ENCODE measurements at places on chromosomes 13 and 19. TPM values are rescaled to one million over a fixed set of nuclear protein-coding genes. Genes with fewer than 3 reads are reported as not detected.

TMEM59L gene
- total RNA-seq = 1.2 TPM

PLK5 gene
- not detected for total RNA-seq

CYP4F2 gene
- 3.8 TPM for total RNA-seq

ZNF441 gene
- 3.3 TPM for total RNA-seq

- no peak for DNase-seq
Measured at GRCh38 chr19:55258476-55258827, 365 bp downstream of the PPP6R1 start.

- no peak for DNase-seq
Measured at GRCh38 chr19:37932985-37933936, 26.3 kb downstream of the SIPA1L3 start.

DNA sequence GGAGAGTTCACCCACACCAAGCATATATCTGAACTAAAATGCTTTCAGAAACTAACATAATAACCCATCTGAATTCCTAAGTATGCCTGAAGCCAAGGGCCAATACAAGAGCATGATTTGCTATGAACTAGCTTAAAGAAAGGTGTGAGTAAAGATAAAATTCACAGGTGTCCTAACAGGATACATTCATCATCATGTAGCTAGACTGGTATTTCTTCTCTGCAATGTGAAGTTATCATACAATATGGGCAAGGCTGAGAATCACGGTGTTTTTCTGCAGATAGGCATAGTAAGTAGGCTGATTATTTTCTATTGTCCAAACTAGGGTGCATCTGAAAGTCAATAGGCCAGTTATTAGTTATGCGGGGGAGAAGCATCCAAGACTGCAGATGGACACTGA is 63.1 kb downstream of the STK24 start:
- no peak for DNase-seq

DNA sequence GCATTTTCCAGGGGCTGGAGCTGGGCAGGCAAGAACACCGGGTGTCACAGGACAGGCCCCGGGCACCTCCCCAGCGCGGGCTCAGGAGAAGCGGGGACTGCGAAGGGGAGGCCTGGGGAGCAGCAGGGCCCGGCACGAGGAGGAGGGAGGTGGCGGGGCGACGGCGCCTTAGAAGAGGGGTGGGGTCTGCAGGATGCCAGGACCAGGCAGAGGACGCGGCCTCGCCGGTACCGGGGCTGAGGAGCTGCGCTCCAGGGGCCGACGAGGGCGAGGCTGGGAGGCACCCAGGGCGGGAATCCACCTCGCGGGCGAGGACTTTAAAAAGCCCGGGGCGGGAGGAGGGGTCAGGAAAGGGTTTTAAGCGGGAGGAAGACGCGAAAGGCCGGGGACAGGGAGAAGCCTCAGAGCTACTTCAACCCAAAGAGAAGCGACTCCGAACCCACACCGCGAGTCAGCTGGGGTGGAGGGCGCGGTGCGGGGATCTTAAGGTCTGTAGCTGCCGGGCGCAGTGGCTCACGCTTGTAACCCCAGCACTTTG is 665 bp downstream of the ZNF347 start:
- peak; percentile 29 for DNase-seq

DNA sequence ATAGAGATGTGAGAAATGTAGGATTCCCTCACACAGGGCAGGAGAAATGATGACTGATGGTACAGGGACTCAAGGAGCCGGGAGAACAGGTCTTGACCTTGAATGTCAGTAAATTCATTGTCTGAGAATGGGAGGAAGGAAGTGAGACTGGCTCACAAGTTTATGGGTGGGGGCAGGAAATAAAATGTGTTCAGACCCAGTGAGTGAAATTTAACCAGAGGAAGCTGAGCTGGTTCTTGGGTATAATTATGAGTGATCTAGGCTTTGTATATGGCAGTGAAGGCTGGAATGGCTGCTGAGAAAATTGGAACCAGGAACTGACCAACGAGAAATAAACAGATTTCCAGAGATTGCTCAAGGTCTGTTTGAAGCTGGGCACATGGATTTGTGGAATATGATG is 6.3 kb upstream of the IGSF23 start:
- no peak for DNase-seq

DNA sequence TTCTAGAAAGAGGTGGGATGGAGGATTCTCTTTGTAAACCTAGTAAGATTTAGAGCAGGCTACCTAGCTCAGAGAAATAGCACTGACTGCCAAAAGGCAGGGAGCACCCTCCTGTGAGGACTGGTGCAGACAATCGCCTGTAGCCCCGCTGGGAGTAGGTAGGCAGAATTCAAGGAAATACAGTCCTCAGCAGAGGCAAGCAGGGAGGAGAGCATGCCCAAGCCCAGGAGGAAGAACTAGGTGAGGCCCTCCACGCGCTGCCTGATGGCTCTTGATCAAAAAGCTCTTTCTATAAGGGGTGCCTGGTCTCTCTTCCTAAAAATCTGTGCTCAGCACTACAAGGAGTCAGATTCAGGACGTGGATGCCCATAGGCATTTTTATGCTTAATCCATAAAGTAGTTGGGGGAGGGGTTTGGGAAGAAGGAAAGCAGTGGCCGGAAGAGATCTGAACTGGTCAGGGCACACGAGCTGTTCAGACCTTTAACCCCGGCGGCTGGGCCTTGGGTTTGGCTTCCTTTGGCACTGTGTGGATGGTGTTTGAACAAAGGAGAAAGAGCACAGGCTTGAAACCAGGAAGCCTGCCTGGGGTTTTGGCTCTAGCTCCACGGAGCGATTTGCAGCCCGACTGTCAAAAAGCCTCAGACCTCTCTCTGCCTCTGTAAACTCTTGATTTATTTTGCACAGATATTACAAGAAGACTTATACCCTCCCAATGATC is 320.6 kb downstream of the FOXO1 start:
- DNase-seq = no peak

All from H4 (cell line).